ENCODE measurements at places on chromosomes 2 and 18. TPM values are rescaled to one million over a fixed set of nuclear protein-coding genes. Genes with fewer than 3 reads are reported as not detected.

- no peak overlapping the region for H3K4me3 ChIP-seq
- peaks cover 10% of the 10 kb centered on the region for H3K4me1 ChIP-seq
- DNase-seq: no peak
- H3K36me3 ChIP-seq: no peaks in the 10 kb centered on the region
Observed at GRCh38 chr2:150679456-150680120, 192.1 kb upstream of the RND3 start.

Gene FN1
- 1,402 TPM for total RNA-seq

GRCh38 chr2:26700078-26700477, 7.6 kb downstream of the KCNK3 start:
- H3K4me3 ChIP-seq: no peak overlapping the region
- DNase-seq: no peak
- no peak overlapping the region for H3K27ac ChIP-seq
- H3K4me1 ChIP-seq: no peaks in the 10 kb centered on the region
- peaks cover 13% of the 10 kb centered on the region for H3K27me3 ChIP-seq

GRCh38 chr2:217562871-217563480, 439.8 kb downstream of the TNS1 start:
- DNase-seq: no peak
- no peaks in the 10 kb centered on the region for H3K4me1 ChIP-seq
- no peaks in the 10 kb centered on the region for H3K36me3 ChIP-seq
- no peak overlapping the region for H3K4me3 ChIP-seq
- no peak overlapping the region for H3K27ac ChIP-seq

GRCh38 chr2:48901416-48901815, 145.9 kb upstream of the LHCGR start:
- no peaks in the 10 kb centered on the region for H3K36me3 ChIP-seq
- H3K4me3 ChIP-seq: no peak overlapping the region
- no peaks in the 10 kb centered on the region for H3K27me3 ChIP-seq
- no peaks in the 10 kb centered on the region for H3K4me1 ChIP-seq
- DNase-seq: no peak

DNA sequence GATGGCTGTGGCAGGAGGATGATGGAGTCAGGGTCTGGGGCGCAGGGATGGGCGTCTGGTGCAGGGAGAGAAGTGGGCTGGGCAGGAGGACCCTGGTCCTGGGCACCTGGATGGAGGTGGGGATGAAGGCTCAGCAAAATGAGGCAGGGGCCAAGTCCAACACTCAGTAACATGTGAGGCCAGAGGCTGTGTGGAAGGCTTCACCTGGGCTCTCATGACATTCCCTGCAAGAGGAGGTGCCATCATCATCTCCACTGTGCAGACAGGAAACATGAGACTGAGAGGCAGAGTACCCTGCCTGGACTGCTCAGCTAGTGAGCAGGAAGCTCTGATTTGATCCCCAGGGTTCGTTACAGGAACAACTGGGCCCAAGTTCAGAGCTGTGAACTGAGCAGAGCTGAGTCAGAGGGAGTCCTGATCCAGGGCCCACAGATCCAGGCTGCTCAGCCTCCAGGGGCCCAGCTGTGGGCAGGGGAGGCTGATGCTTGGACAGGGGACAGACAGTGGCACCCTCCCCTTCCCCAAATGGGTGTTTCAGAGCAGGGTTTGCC, 36.9 kb downstream of the HJURP start:
- no peaks in the 10 kb centered on the region for H3K36me3 ChIP-seq
- DNase-seq: no peak
- no peaks in the 10 kb centered on the region for H3K27me3 ChIP-seq
- peaks cover 21% of the 10 kb centered on the region for H3K4me1 ChIP-seq
- H3K4me3 ChIP-seq: no peak overlapping the region
- H3K27ac ChIP-seq: peak overlapping the region; percentile 31

Gene NT5C1B
- not detected for total RNA-seq

DNA sequence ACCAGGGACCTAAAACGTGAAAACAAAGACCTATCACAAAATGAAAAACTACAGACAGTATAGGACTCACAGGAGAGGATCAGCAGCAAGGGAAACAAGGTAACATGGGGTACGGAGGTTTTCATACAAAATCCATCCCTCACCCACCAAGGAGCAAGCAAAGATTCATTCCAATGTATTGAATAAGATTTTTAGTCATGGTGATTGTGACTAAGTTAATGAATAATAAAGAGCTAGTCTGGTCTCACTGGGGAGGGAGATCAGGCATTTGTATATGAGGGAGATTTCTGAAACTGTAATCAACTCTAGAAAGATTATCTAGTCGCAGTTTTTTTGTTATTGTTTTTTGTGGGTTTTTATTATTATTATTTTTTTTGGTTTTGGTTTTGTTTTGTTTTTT, 336.5 kb upstream of the MMADHC start:
- no peak overlapping the region for H3K27ac ChIP-seq
- DNase-seq: no peak

Gene FER1L5
- total RNA-seq: under 0.01 TPM

- H3K4me3 ChIP-seq: no peak overlapping the region
- H3K27ac ChIP-seq: no peak overlapping the region
- no peaks in the 10 kb centered on the region for H3K36me3 ChIP-seq
Observed at GRCh38 chr2:99735753-99736152, 245.9 kb upstream of the REV1 start.

GRCh38 chr2:216802516-216803215, 57.2 kb downstream of the TNP1 start:
- H3K27me3 ChIP-seq: no peaks in the 10 kb centered on the region
- no peak overlapping the region for H3K4me3 ChIP-seq
- no peak for DNase-seq
- peaks cover 3% of the 10 kb centered on the region for H3K4me1 ChIP-seq
- no peaks in the 10 kb centered on the region for H3K36me3 ChIP-seq
- no peak overlapping the region for H3K27ac ChIP-seq

Gene ABCG8
- 16.8 TPM for total RNA-seq

DNA sequence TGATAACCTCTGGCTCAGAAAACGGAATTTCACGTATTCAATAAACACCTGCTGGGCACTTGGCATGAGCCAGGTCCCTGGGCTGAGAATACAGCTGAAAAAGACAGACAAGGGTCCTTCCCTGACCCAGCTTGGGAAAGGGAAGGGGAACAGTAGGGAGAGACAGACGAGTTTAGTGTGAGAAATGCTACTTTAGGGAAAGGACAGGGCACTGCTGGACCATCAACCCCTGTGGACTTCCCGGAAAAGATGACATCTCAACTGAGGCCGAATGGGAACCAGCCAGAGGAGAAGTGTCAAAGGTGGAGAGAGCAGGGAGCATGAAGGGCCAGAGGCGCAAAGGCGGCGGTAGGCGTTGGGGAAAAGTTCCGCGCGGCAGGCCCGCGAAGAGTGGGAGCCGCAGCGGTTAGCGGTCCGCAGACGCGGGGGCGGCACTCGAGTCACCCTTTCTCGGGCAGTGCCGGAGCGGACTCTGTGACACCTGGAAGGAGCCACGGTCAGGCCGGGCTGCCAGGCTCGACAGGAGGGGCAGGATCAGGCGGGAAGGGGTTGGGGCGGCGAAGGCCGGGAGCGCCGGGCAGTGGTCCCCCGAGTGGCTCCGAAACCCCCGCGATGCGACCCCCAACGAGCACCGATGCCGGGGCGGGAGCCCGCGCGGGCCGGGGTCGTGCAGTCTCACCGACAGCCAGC, 519 bp downstream of the TEX261 start:
- H3K27ac ChIP-seq: peak overlapping the region; percentile 63
- peaks cover 13% of the 10 kb centered on the region for H3K36me3 ChIP-seq
- H3K4me3 ChIP-seq: peak overlapping the region; percentile 84

DNA sequence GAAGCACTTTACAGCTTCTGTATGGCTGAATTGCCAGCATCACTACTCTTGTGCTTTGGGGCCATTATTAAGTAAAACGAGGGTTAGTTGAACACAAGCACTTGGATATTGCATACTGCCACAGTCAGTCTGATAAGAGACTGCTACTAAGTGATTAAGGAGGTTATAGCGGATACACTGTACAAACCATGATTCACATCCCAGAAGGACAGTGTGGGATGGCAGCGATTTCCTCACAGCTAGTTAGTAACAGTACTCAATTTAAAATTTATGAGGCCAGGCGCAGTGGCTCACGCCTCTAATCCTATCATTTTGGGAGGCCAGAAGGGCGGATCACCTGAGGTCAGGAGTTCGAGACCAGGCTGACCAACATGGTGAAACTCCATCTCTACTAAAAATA, 2.6 kb upstream of the BMPR2 start:
- no peaks in the 10 kb centered on the region for H3K36me3 ChIP-seq
- no peak overlapping the region for H3K27ac ChIP-seq
- no peaks in the 10 kb centered on the region for H3K4me1 ChIP-seq

GRCh38 chr2:26576565-26577441, 64.4 kb downstream of the CIB4 start:
- no peak overlapping the region for H3K4me3 ChIP-seq
- no peak for DNase-seq
- H3K36me3 ChIP-seq: no peaks in the 10 kb centered on the region

- DNase-seq: no peak
- H3K27ac ChIP-seq: no peak overlapping the region
- H3K27me3 ChIP-seq: no peaks in the 10 kb centered on the region
- no peaks in the 10 kb centered on the region for H3K4me1 ChIP-seq
Observed at GRCh38 chr2:126506786-126507185, 149.2 kb upstream of the GYPC start.

DNA sequence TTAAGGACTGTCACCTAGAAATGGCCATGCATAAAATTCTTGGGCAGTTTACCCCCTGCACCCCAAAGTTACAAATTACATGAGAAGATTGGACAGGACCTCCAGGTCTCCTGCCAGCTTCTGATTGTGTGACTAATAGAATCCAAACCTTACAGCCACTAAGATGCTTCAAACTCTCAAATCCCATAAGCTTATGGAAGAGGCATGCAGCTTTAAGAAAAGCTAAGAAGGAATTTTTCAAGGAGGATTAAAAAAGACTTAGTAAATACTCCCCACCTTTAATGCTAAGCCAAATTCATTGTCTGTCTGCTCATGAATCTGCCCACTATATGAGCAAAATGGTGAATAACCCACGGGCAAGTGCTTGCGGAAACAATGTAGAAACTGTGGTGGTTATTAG, 86.3 kb downstream of the MAIP1 start:
- no peak for DNase-seq
- no peak overlapping the region for H3K27ac ChIP-seq
- H3K27me3 ChIP-seq: no peaks in the 10 kb centered on the region
- no peak overlapping the region for H3K4me3 ChIP-seq
- peaks cover 2% of the 10 kb centered on the region for H3K4me1 ChIP-seq

Gene CCDC148
- total RNA-seq: 0.37 TPM

DNA sequence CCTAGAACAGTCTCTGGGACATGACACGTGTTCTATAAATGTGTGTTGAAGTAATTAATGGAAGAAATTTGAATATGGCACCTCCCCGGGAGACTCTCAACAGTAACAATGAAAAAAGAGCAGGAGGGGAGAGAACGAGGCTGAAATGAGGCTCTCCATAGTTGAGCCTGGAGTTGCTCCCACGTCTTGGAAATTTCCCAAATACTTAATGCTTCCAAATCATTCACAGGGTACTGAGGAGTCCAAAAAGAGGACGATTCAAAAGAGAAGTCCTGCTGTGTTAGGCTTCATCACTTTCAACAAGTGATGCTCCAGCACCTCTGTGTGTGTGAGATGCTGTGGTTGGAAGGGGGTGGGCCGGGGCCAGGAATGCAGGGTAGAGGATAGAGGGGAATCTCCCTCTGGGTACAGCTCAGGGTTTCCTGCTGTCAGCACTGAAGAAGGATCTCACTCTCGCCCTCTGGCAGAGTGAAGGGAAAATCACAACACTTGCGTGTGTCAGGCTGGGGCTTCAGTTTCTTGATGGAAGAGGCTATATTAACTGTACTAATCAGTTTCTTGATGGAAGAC, 18.1 kb upstream of the ZNF407 start:
- H3K4me1 ChIP-seq: no peaks in the 10 kb centered on the region
- H3K27me3 ChIP-seq: no peaks in the 10 kb centered on the region
- H3K4me3 ChIP-seq: no peak overlapping the region
- H3K36me3 ChIP-seq: no peaks in the 10 kb centered on the region

- H3K27me3 ChIP-seq: no peaks in the 10 kb centered on the region
- H3K27ac ChIP-seq: no peak overlapping the region
- no peaks in the 10 kb centered on the region for H3K4me1 ChIP-seq
- DNase-seq: no peak
- H3K36me3 ChIP-seq: no peaks in the 10 kb centered on the region
- H3K4me3 ChIP-seq: no peak overlapping the region
Observed at GRCh38 chr2:24101992-24102391, 17.4 kb upstream of the TP53I3 start.

DNA sequence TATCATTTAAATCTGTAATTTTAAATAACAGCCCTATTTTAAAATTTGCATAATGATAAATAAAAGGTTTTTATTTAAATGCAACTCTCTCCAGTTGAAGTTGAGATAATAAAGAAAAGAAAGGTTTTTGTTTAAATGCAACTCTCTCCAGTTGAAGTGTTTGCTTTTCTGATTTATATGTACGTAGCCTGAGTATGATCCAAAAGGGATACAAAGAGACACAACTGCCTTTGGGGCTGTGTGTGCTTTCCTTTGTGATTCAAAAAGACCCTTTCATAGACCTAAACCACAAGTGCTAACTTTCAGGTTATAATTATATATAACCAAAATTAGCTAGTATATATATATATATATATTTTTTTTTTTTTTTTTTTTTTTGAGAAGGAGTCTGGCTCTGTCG, 76.2 kb upstream of the MFF start:
- H3K27ac ChIP-seq: no peak overlapping the region
- H3K36me3 ChIP-seq: no peaks in the 10 kb centered on the region
- DNase-seq: no peak
- no peak overlapping the region for H3K4me3 ChIP-seq
- no peaks in the 10 kb centered on the region for H3K27me3 ChIP-seq

GRCh38 chr2:135792401-135793150, 44.4 kb downstream of the LCT start:
- H3K36me3 ChIP-seq: no peaks in the 10 kb centered on the region
- H3K4me3 ChIP-seq: no peak overlapping the region
- H3K27ac ChIP-seq: no peak overlapping the region
- no peak for DNase-seq

Gene FOXD4L1
- total RNA-seq: 0.42 TPM

Gene GALNT5
- 5.3 TPM for total RNA-seq

Gene LOXL3
- 2.8 TPM for total RNA-seq

Gene FBXO36
- total RNA-seq: 0.56 TPM

DNA sequence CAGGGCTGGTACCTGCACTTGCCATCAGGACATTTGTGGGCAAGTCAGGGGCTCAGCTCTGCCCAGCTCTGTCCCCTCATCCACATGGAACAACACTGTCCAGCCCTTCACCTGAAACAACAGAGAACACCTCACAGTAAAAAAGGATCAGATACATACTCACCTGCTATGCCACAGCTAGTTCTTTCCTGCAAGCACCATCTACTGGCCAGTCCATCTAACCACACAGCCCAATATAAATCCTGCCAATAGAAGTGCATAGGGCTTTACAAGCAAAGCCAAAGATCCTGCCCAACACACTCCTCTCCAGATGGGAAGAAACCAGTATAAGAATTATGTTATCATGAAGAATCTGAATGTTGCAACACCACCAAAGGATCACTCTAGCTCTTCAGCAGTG, 52.2 kb upstream of the GALNT13 start:
- H3K4me1 ChIP-seq: no peaks in the 10 kb centered on the region
- no peak for DNase-seq
- no peaks in the 10 kb centered on the region for H3K36me3 ChIP-seq
- no peak overlapping the region for H3K4me3 ChIP-seq
- no peaks in the 10 kb centered on the region for H3K27me3 ChIP-seq

Measured in liver (tissue), 10 donors.